ENCODE measurements at places on chromosomes 1 and 21.

DNA sequence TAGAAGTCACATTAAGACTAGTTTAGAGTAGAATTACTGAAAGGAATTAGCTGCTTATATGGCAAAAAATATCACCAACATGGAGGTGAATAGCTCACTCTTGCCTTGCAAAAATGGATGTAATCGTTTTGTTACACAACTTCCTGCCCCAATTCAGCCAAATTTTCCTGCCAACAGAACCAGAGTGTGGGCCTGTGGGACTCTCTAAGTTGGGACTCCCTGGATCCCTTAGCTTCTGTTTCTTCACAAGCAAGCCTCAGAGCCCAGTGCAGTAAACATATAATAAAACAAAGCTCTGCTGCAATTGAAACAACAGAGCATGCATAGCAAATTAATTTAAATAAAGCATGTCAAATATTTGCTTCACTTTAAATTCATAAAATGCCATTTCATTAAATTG, 232.5 kb downstream of the TNR start:
- no peak for DNase-seq

DNA sequence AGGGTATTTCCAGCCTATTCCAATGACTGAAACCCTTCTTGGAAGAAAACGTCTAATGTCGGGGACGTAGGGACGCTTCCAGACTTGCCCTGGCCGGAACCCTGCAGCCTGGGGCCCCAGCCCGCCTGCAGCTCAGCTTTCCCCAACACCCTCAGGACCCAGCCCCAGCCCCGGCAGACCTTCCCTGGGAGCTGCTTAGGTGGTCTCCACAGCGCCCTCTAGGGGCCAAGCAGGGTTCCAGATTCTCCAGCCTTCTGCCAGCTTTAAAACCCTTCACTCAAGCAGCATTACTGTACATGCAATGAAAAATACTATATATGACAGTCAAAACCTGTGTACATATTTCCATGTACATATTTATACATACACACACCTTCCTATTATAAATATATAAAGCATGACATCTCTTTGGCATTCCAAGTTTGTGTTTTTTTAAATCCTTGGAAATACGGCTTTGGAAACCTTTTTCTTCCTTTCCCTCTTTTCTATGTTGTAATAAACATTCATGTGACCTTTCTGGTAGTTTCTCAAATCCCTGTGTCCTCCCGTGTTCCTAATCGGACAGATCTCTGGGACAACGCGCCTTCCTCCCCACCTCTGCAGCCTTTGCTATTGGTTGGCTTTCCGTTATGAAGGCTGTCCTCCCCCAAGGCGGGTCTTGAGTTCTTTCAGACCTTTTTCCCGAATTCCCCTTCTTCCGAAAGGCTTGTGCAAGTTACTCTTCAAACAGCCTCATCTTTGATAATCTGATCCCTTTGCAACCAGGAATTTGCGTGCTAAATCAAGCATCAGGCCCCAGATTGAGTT, 60.3 kb downstream of the STUM start:
- peak; percentile 72 for DNase-seq

GRCh38 chr1:23417570-23417969, 7.0 kb downstream of the TCEA3 start:
- no peak for DNase-seq

- DNase-seq, result no peak
Observed at GRCh38 chr21:36005018-36005417, 55.3 kb downstream of the SETD4 start.

- DNase-seq, result peak; percentile 19
Observed at GRCh38 chr1:61053712-61054600, 28.4 kb upstream of the NFIA start.

GRCh38 chr1:65724151-65724550, 68.5 kb upstream of the PDE4B start:
- no peak for DNase-seq

- no peak for DNase-seq
Observed at GRCh38 chr21:34342476-34342875, 21.3 kb upstream of the KCNE2 start.

- no peak for DNase-seq
Observed at GRCh38 chr1:199319341-199319740, 680.5 kb downstream of the PTPRC start.

- DNase-seq, result no peak
Observed at GRCh38 chr1:74767490-74767889, 34.5 kb downstream of the TYW3 start.

DNA sequence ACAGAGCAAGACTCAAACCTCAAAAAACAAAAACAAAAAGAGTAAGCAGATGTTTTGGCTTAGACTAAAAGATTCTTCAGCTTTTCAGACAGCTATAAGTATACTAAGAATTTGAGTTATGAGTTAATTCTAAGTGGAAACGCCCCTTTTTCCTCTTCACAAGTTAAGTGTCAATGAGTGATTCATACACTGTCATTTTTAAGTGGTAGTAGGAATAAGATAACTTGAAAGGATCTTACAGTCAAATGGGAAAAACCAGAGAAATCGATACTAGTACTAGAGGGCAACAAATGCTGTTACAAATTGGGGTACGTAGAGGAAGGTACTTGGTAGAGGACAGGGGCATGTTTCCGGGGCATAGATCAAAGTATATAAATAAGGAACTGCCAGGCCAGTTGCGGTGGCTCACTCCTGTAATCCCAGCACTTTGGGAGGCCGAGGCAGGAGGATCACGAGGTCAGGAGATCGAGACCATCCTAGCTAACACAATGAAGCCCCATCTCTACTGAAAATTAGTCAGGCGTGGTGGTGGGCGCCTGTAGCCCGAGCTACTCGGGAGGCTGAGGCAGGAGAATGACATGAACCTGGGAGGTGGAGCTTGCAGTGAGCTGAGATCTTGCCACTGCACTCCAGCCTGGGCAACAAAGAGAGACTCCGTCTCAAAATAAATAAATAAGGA, 7.4 kb downstream of the H3-3A start:
- DNase-seq, result no peak

DNA sequence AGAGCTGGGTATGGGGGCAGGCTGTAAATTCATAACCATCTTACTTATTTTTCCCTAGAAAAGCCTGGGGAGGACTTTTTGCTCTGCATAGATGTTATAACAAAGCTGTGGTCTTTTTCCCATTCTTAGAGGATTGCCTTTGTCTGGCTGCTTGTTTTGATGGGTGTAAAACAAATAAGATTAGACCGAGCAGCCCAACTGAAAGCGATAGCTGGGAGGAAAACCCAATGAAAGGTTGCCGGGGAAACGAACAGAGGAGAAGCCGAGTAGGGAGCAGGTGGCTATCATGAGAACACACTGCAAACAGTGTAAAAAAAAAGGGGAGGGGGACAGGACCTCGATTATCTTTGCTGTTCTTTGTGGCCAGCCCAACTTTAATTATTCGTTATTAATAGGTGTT, 1.9 kb downstream of the ELAVL4 start:
- DNase-seq, result no peak

GRCh38 chr1:192475970-192476369, 99.6 kb upstream of the RGS1 start:
- no peak for DNase-seq

DNA sequence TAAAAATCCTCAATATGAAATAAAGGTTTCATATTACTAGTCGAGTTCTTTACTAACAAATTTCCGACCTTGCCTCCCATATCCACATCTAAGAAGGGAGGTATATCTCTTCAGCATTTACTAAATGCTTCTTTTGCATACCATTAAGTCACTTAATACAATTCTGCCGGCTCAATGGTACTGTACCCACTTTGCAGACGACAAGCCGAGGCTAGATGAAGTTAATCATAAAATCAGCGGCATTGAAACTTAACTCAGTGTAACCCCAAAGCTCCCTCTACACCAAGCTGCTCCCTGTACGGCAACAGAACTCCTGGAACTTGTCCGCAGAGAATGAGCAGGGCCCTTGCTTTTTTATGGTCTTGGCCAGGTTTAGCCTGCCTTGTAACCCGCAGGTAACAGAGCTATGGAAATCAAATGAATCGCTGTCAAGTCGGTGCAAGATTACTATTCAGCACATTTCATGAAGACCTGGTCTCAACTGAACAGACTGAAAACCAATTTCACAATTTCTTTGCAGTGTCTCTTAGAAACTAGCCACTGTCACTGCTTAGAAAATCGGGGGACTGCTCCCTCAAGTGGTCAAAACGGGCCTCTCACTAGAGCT, 738 bp downstream of the INTS7 start:
- no peak for DNase-seq

- no peak for DNase-seq
Observed at GRCh38 chr1:171807556-171807955, 26.1 kb downstream of the METTL13 start.

DNA sequence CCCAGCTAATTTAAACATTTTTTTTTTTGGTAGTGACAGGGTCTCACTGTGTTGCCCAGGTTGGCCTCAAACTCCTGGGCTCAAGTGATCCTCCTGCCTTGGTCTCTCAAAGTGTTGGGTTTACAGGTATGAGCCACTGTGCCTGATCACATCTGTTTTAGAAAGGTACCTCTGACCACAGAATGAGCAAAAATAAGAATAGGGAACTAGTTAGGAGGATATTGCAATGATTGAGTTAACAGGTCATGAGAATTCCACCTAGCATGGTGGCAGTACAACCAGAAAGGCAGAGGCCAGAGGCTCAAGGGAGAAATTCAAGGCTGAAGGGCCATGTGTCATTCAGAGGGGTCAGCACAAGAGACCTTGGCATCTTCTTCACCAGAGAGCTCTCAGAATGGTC, 49.6 kb downstream of the ELAPOR1 start:
- DNase-seq, result no peak

DNA sequence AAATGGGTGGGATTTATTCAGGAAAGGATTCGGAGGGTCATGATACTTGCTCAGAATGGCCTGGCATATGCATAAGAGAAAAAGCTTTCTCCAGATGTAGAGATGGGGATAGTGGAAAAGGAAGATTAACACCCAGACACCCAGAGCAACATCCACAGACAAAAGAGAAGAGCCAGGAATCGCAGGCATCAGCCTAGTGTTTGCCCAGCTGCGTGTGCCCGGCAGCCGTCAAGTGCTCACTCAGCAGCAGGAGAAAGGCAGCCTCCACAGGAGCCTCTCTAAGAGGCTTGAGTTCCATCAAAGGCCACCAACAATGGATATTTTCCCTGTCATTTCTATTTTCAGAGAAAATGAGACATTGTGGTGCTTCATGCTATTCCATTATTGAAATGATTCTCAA, 54.7 kb downstream of the NTPCR start:
- no peak for DNase-seq

GRCh38 chr1:12114916-12115315, 51.8 kb downstream of the TNFRSF8 start:
- DNase-seq, result no peak

Measured in activated CD4-positive, alpha-beta T cell treated with anti-CD3 and anti-CD28 coated beads, Interleukin-2, amount 50 U/mL, for 48 hours (primary cell).